ENCODE measurements at places on chromosomes 7 and 10. TPM values are rescaled to one million over a fixed set of nuclear protein-coding genes. Genes with fewer than 3 reads are reported as not detected.

DNA sequence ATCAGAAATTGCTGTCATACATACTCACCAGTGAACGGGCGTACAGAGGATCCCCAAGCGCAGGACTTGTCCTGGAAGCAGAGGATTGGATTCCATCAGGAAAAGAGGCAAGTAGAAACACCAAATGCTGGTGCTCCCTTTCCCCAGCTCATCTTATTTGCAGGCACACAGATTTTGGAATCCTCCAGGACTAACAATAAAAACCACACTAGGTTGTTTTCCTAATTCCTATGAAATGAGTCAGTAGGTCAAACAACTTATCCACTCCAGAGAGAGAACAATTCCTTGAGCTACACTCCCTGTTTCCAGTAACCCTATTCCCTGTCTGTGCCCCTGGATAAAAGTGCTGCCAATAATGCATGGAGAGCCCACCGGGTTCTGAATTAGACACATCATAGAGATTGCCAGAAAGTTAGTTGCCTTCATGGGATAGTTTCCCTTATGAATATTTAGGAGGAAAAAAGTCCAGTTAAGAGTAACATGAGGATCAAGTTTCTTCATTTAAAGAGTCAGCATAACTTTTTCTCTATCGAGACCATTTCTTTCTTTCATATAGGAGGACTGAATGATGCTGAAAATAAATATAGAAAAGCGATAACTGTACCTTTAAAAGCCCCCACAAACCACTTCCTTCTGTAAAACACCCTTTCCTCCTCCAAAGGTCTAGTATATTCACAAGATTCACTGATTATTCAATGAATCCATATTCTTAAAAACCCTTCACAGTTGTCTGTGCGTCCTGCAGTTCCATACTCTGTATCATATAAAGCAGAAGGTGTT is 178.3 kb upstream of the KLF14 start:
- peak overlapping the region; percentile 94 for H3K27ac ChIP-seq
- peaks cover 96% of the 10 kb centered on the region for H3K4me1 ChIP-seq
- peak overlapping the region; percentile 52 for H3K4me3 ChIP-seq

- H3K36me3 ChIP-seq = no peaks in the 10 kb centered on the region
- no peak overlapping the region for H3K27ac ChIP-seq
- H3K4me3 ChIP-seq = no peak overlapping the region
- no peaks in the 10 kb centered on the region for H3K4me1 ChIP-seq
These were observed 11.6 kb upstream of the PPIF start for GRCh38 chr10:79335470-79336235.

GRCh38 chr7:128830231-128831177 is at the start of gene FLNC:
FLNC (plus strand) TSS chr7:128830406; CDS start chr7:128830638, 232 bp downstream.
- H3K27ac ChIP-seq = peak within 1 kb of the TSS; percentile 21
- peak; percentile 91 for DNase-seq
- peaks cover 39% of the 10 kb centered on the region for H3K27me3 ChIP-seq
- H3K4me3 ChIP-seq = no peak within 1 kb of the TSS

- no peaks in the 10 kb centered on the region for H3K36me3 ChIP-seq
- H3K4me3 ChIP-seq = no peak overlapping the region
- no peak overlapping the region for H3K27ac ChIP-seq
- H3K4me1 ChIP-seq = no peaks in the 10 kb centered on the region
- no peaks in the 10 kb centered on the region for H3K27me3 ChIP-seq
These were observed 107.1 kb upstream of the HABP2 start for GRCh38 chr10:113445736-113446135.

- no peak for DNase-seq
- no peak overlapping the region for H3K27ac ChIP-seq
- H3K36me3 ChIP-seq = no peaks in the 10 kb centered on the region
- no peaks in the 10 kb centered on the region for H3K4me1 ChIP-seq
- H3K4me3 ChIP-seq = no peak overlapping the region
These were observed 659.9 kb downstream of the SDK1 start for GRCh38 chr7:3960942-3961341.

- H3K4me3 ChIP-seq = no peak overlapping the region
- DNase-seq = no peak
- H3K4me1 ChIP-seq = peaks cover 6% of the 10 kb centered on the region
- no peaks in the 10 kb centered on the region for H3K27me3 ChIP-seq
These were observed 70.9 kb upstream of the LOXL4 start for GRCh38 chr10:98338896-98339295.

GRCh38 chr7:46143949-46144917 is 223.2 kb upstream of the IGFBP3 start:
- no peaks in the 10 kb centered on the region for H3K4me1 ChIP-seq
- H3K4me3 ChIP-seq = no peak overlapping the region
- H3K27ac ChIP-seq = no peak overlapping the region
- no peak for DNase-seq

DNA sequence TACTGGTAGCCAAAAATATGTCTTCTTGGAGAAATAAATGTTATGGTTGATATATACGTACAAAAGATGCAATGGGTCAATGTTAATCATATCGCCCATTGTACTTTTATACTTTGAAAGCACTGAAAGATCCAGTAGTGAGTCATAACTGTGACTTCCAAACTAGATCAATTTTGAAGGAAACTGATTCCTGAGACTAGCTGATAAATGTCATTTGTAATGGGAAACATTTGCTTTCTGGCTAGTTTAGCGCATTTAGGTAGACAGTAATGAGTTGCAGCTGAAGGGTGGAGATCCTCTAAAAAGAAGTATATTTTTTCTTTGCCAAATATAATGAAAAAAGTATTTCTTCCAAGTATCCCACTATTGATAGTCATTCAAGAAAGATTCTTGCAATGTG is 53.5 kb upstream of the ARHGAP21 start:
- no peak for DNase-seq
- H3K27me3 ChIP-seq = no peaks in the 10 kb centered on the region
- no peak overlapping the region for H3K27ac ChIP-seq
- no peaks in the 10 kb centered on the region for H3K36me3 ChIP-seq
- no peaks in the 10 kb centered on the region for H3K4me1 ChIP-seq

DNA sequence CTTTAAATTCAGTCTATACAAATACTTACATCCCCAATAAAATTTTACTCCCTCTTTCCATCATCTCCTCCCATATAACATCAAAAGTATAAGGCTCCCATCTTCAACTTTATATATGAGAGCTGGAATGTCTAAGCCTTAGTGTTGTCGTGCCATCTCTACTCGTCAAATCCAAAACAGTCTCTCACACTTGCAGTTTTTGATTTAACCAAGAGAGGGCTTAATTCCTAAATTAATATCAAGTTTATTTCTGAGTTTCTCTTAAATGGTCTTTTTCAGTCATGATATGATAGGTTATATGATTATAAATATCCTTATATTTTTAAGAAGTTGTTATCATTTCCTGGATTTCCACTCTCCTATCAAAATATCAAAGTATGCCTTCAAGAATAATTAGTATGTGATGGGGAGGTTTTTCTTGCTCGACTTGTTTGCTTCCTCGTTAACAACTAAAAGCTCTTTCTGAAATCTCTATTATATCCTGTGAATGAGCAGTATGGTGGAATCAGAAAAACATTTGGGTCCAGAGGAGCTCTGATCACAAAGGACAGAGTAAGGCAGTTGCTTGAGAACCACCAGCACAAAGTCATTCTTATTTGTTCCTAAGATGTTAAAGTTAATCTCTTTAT is 12.5 kb upstream of the LIPK start:
- no peak for DNase-seq
- H3K36me3 ChIP-seq = no peaks in the 10 kb centered on the region
- no peak overlapping the region for H3K4me3 ChIP-seq
- H3K27me3 ChIP-seq = no peaks in the 10 kb centered on the region

- peak; percentile 0 for DNase-seq
- H3K36me3 ChIP-seq = no peaks in the 10 kb centered on the region
- no peak overlapping the region for H3K4me3 ChIP-seq
- H3K4me1 ChIP-seq = no peaks in the 10 kb centered on the region
- no peaks in the 10 kb centered on the region for H3K27me3 ChIP-seq
These were observed 113.4 kb upstream of the GPR141 start for GRCh38 chr7:37570145-37570544.

DNA sequence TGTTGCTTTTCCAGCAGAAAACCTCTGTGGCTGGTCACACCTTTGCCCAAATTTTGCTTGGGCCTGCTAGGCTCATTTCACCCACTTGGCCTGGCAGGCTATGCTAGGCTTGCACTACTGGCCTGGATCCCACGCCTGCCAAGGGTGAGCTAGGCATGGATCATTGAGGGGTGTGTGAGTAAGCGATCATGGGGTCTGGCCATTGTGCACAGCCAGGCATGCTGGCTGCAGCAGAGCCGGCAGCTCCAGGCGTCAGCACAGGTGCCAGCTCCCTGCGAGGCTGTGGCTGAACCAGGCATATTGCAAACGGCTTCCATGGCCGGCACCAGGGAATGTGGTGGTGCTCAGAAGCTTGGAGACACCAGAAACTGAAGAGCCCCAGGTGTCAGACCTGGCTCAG is 19.2 kb downstream of the CFAP70 start:
- H3K4me1 ChIP-seq = no peaks in the 10 kb centered on the region
- DNase-seq = peak; percentile 25
- no peaks in the 10 kb centered on the region for H3K27me3 ChIP-seq
- no peaks in the 10 kb centered on the region for H3K36me3 ChIP-seq
- no peak overlapping the region for H3K4me3 ChIP-seq

DNA sequence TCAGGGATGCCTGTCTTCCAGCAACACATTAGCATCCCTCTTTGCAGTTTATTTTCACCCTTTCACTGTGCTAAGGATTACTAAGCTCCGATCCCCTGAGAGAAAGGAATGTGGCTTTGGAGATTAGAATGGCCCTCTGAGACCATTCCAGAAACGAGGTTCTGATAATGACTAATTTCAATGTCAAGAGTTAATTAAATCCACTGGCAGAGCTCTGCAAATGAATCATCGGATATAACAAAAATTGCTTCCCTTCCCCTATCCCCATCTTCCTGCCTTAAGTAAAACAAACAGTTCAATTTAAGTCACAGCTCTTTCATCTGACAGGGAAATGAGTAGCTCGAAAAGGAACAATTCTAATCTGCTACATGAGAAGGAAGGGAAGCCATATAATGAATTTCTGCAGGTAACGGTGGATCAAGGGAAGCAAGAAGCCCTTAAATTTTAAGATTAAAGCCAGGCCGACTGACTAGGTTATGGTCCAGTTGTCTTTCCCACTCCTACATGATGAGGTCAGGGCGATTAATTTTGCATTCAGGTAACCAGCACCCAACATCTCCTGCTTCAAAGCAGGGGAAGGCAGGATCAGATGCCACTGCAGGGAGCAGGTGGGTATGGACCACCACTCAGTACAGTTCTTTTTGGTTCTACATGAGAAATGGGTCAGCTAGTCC is 50.5 kb downstream of the MALSU1 start:
- DNase-seq = no peak
- no peaks in the 10 kb centered on the region for H3K36me3 ChIP-seq
- no peak overlapping the region for H3K27ac ChIP-seq
- H3K4me3 ChIP-seq = no peak overlapping the region
- H3K4me1 ChIP-seq = peaks cover 10% of the 10 kb centered on the region

- DNase-seq = no peak
- H3K4me1 ChIP-seq = no peaks in the 10 kb centered on the region
- no peaks in the 10 kb centered on the region for H3K27me3 ChIP-seq
- peaks cover 4% of the 10 kb centered on the region for H3K36me3 ChIP-seq
- H3K27ac ChIP-seq = no peak overlapping the region
- no peak overlapping the region for H3K4me3 ChIP-seq
These were observed 158.5 kb downstream of the TRIL start for GRCh38 chr7:28799619-28800018.

DNA sequence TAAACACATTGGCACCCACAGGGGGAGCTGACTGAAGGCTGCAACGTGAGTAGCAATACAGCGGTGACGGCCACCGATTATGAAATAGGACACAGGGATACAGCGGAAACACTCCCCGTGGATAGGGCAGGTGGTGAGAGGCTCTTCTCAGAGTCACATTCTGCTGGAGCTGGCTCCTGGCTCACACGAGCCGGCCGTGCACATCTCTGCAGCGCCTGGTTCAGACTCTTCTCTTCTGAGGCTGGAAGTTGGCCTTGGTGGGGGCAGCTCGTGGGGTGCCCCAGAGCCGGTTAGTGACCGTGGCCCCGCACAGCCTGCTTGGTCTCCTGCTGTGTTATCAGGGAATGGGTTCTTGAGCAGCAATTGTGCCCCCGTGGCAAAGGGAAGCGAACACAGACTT is 61.3 kb upstream of the EN2 start:
- H3K27me3 ChIP-seq = no peaks in the 10 kb centered on the region
- H3K36me3 ChIP-seq = no peaks in the 10 kb centered on the region
- no peak overlapping the region for H3K27ac ChIP-seq

- no peak overlapping the region for H3K27ac ChIP-seq
- peaks cover 16% of the 10 kb centered on the region for H3K4me1 ChIP-seq
- H3K27me3 ChIP-seq = no peaks in the 10 kb centered on the region
- no peaks in the 10 kb centered on the region for H3K36me3 ChIP-seq
- DNase-seq = no peak
These were observed 30.6 kb upstream of the ITGB1 start for GRCh38 chr10:32988604-32989003.

GRCh38 chr7:1407892-1408291 is 51.4 kb downstream of the MICALL2 start:
- no peak overlapping the region for H3K4me3 ChIP-seq
- H3K4me1 ChIP-seq = peaks cover 7% of the 10 kb centered on the region
- DNase-seq = no peak
- H3K27ac ChIP-seq = no peak overlapping the region
- peaks cover 22% of the 10 kb centered on the region for H3K27me3 ChIP-seq

DNA sequence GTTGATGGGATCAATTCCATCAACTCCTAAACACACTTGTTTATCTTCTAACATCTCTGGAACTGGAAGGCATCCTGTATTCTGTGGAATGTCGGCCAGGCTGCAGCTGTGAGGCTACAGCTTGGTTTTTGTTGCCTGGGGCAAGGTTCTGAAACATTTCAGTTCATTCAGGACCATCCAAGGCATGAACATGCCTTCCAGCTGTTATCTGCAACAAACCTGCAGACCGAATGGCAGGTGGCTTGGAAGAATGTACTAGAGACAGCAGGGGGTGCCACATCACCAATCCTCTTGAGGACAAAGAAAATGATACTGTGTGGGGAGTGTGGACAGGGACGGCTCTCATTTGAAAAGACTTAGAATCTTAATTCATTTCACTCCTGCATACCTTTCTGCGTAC is 12.4 kb downstream of the PAPOLB start:
- no peak overlapping the region for H3K27ac ChIP-seq
- no peaks in the 10 kb centered on the region for H3K27me3 ChIP-seq
- peak; percentile 48 for DNase-seq
- H3K4me3 ChIP-seq = no peak overlapping the region

GRCh38 chr7:143934526-143935325 is at the start of gene OR2F2:
OR2F2 (plus strand) TSS chr7:143935233; CDS start chr7:143935233, 0 bp downstream.
- no peaks in the 10 kb centered on the region for H3K36me3 ChIP-seq
- H3K4me3 ChIP-seq = no peak within 1 kb of the TSS
- no peaks in the 10 kb centered on the region for H3K27me3 ChIP-seq
- H3K4me1 ChIP-seq = no peaks in the 10 kb centered on the region

The EPDR1 gene
- 107 TPM for total RNA-seq

The SAP25 gene
- total RNA-seq = 9.5 TPM

The PAPSS2 gene
- 48.2 TPM for total RNA-seq

The LLCFC1 gene
- not detected for total RNA-seq

The CTAGE15 gene
- 0.61 TPM for total RNA-seq

The CRHR2 gene
- total RNA-seq = not detected

The LRRC18 gene
- not detected for total RNA-seq

The FAM13C gene
- 10.8 TPM for total RNA-seq

The HOXA10 gene
- not detected for total RNA-seq

The OR2A42 gene
- not detected for total RNA-seq

The HERPUD2 gene
- 37.1 TPM for total RNA-seq

The CLRN3 gene
- 0.37 TPM for total RNA-seq

The LRIT1 gene
- total RNA-seq = not detected

The SPDYE2B gene
- total RNA-seq = not detected
